Tibial nerve (tissue), 4 donors: ENCODE measurements at places on chromosomes 12 and 14.

GRCh38 chr12:19447386-19447785 is 8.1 kb downstream of the AEBP2 start:
- H3K36me3 ChIP-seq: no peaks in the 10 kb centered on the region
- H3K4me1 ChIP-seq: peaks cover 17% of the 10 kb centered on the region
- no peak overlapping the region for H3K27ac ChIP-seq
- no peak for DNase-seq
- H3K4me3 ChIP-seq: no peak overlapping the region

- no peaks in the 10 kb centered on the region for H3K27me3 ChIP-seq
- H3K27ac ChIP-seq: peak overlapping the region; percentile 16
- H3K36me3 ChIP-seq: no peaks in the 10 kb centered on the region
- H3K4me3 ChIP-seq: no peak overlapping the region
Observed at GRCh38 chr12:93829016-93829415, 151.8 kb downstream of the CRADD start.

DNA sequence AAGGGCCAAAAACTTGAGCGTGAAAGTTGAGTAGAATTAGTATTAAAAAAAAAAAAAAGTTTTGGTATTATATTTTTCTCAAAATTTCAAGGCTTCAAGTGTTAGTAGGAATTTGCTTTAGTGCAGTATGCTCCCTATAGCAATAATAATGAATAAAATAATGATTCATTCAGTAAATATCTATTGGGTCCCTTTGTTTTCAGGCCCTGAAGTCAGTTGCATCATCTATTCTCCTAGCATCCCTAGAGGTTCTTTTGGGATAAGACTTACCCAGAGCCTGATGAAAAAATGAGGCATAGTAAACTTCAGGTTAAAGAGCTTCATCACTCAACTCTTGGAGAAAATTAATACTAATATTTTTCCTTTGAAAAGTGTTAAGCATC is 1.1 kb downstream of the KMT5A start:
- no peaks in the 10 kb centered on the region for H3K36me3 ChIP-seq
- no peak overlapping the region for H3K4me3 ChIP-seq
- H3K27me3 ChIP-seq: no peaks in the 10 kb centered on the region
- H3K27ac ChIP-seq: no peak overlapping the region

GRCh38 chr12:83932011-83932410 is 980.6 kb downstream of the SLC6A15 start:
- H3K27ac ChIP-seq: no peak overlapping the region
- H3K27me3 ChIP-seq: no peaks in the 10 kb centered on the region
- no peaks in the 10 kb centered on the region for H3K36me3 ChIP-seq
- no peaks in the 10 kb centered on the region for H3K4me1 ChIP-seq
- DNase-seq: no peak

GRCh38 chr14:49677643-49678042 is 10.4 kb downstream of the POLE2 start:
- H3K27me3 ChIP-seq: no peaks in the 10 kb centered on the region
- H3K36me3 ChIP-seq: no peaks in the 10 kb centered on the region
- H3K4me1 ChIP-seq: no peaks in the 10 kb centered on the region
- no peak overlapping the region for H3K27ac ChIP-seq
- H3K4me3 ChIP-seq: no peak overlapping the region

DNA sequence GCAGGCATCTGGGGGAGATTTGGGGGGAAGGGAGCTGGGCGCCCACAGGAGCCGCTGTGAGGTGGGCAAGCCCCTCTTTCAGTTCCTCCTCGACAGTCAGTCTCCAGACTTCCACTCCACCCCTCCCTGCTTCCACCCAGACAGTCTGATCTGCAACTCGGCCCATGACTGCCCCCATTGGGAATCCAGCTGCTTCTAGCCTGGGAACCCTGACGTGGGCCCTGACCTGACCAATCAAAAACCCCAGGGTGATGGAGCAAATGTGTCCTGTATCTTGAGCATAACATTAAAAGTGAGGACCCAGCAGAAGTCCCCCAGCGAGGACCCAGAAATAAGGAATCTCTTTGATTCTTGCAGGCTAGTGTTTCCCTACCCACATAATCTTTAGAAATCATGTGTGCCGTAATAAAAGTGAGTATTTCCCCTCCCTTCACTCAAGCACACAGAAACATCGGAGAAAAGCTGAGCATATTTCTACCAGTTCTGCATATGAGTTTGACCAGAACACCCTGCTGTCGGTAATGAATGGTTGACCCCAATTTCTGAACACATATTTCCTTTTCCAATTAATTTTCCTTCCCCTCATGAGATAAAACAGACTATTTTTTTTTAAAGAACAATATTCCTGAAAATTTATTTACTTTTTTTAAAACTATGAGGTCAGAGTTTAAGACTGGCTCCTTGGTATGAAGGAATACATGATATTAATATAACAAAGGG is 6.4 kb downstream of the SSH1 start:
- no peaks in the 10 kb centered on the region for H3K27me3 ChIP-seq
- H3K36me3 ChIP-seq: no peaks in the 10 kb centered on the region
- DNase-seq: no peak
- H3K27ac ChIP-seq: peak overlapping the region; percentile 95

DNA sequence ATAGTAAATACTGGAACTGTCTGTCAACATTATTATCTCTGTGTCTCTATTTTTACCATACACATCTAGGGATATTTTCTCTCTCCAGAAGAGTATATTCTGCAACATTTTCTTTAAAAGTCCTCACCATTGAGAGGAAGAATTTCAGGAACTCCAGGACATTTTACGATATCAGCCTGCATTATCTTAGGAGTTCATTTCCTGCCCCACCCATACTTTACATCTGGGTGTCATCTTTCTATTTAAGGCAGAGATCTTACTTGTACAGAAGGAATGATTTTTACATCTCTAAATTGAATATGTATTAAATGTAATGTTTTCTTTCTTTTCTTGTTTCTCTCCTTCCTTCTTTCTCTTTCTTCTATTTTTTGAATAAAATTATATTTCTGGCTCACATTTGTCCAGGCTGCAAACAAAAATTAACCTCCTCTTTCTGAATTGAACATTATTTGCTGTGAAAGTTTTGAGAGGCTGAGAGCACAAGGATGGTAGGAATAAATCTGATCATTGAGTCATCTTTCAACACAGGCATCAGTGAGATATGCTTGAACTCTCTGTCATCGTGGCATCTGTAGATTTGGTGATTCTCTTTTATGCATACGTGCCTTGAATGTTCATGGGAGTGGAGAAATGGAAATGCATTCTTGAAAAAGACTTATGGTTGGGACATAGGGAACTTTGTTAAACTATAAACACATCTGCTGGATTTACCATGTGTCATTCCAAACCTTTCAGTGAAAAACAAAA is 753.6 kb downstream of the SLC16A7 start:
- H3K4me1 ChIP-seq: no peaks in the 10 kb centered on the region
- no peaks in the 10 kb centered on the region for H3K27me3 ChIP-seq
- no peaks in the 10 kb centered on the region for H3K36me3 ChIP-seq
- no peak overlapping the region for H3K4me3 ChIP-seq
- no peak for DNase-seq

GRCh38 chr12:102797528-102797927 is 119.5 kb downstream of the PAH start:
- H3K4me3 ChIP-seq: no peak overlapping the region
- no peak overlapping the region for H3K27ac ChIP-seq
- no peak for DNase-seq
- no peaks in the 10 kb centered on the region for H3K4me1 ChIP-seq
- H3K36me3 ChIP-seq: no peaks in the 10 kb centered on the region
- no peaks in the 10 kb centered on the region for H3K27me3 ChIP-seq

DNA sequence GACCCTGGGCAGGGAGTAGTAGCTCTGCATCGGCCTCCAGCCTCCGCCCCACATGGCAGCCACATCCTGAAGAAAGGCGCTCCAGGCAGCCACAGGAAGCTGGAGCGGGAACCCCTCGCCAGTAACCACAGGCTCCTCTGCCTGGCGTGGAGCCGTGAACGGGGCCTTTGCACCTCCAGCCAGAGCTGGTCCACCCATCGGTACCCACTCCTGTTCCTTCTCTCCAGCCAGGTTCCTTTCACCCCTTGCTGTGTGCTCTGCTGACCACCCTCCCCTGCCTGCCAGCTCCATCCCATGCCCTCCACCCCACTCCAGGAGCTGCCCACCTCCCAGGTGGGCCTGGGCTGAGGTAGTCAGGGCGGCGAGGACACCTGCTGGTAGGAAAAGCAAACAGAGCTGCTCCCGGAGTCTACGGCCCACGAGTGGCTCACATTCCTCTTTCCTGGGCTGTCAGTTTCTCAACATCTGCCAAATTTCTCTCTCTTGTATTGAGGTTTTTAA is 2.7 kb downstream of the TGFB3 start:
- peaks cover 59% of the 10 kb centered on the region for H3K4me1 ChIP-seq
- H3K4me3 ChIP-seq: no peak overlapping the region
- no peaks in the 10 kb centered on the region for H3K27me3 ChIP-seq
- H3K36me3 ChIP-seq: no peaks in the 10 kb centered on the region

GRCh38 chr12:26037615-26038220 is 79.2 kb downstream of the RASSF8 start:
- H3K36me3 ChIP-seq: no peaks in the 10 kb centered on the region
- DNase-seq: no peak
- H3K27me3 ChIP-seq: no peaks in the 10 kb centered on the region
- no peak overlapping the region for H3K27ac ChIP-seq

GRCh38 chr12:57822392-57823130 is 4.0 kb upstream of the AVIL start:
- DNase-seq: no peak
- peaks cover 11% of the 10 kb centered on the region for H3K36me3 ChIP-seq
- H3K27me3 ChIP-seq: no peaks in the 10 kb centered on the region
- no peak overlapping the region for H3K27ac ChIP-seq
- H3K4me1 ChIP-seq: peaks cover 77% of the 10 kb centered on the region

GRCh38 chr12:113825705-113826104 is 140.4 kb downstream of the RBM19 start:
- H3K36me3 ChIP-seq: no peaks in the 10 kb centered on the region
- H3K27ac ChIP-seq: no peak overlapping the region
- DNase-seq: no peak

DNA sequence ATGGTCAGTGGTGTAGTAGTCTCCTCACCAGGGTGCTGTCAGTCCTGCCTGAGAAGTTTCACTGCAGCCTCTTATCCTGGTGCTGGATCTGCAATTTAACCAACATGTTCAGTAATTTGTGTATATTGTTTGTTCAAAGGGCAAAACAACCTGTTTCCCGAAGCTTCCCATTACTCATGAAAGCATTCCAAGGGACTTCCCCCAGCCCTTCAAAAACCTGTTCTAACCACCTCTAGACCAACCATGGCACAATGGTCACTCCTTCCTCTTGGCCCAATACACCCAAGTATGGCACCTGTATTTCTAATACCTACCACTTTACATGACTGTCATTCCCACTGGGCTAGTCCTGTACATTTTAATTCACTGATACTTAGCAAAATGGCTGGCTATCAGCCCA is 12.1 kb downstream of the CKAP4 start:
- H3K36me3 ChIP-seq: peaks cover 40% of the 10 kb centered on the region
- no peak overlapping the region for H3K4me3 ChIP-seq
- no peaks in the 10 kb centered on the region for H3K4me1 ChIP-seq
- no peaks in the 10 kb centered on the region for H3K27me3 ChIP-seq
- DNase-seq: no peak
- no peak overlapping the region for H3K27ac ChIP-seq

DNA sequence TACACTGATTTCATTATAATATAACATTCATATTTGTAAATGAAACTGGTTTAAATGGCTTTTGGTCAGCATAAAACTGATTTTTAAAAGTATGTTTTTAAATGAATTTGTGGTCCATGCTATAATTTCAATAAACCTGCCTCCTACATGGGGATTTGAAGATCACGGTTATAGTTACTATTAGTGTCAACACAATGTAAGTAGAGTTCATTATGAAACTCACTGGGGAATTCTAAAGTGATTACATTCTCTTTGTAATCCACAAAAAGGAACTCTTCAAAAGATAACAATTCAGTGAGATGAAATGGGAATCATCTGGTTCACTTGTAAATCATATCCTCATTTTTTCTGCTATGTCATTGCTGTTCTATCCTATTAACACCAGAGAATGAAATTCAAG is 204.5 kb upstream of the G2E3 start:
- no peak for DNase-seq
- H3K4me3 ChIP-seq: no peak overlapping the region
- H3K36me3 ChIP-seq: no peaks in the 10 kb centered on the region
- H3K4me1 ChIP-seq: no peaks in the 10 kb centered on the region
- H3K27ac ChIP-seq: no peak overlapping the region
- H3K27me3 ChIP-seq: no peaks in the 10 kb centered on the region

- H3K4me1 ChIP-seq: no peaks in the 10 kb centered on the region
- H3K36me3 ChIP-seq: no peaks in the 10 kb centered on the region
- no peak overlapping the region for H3K27ac ChIP-seq
- no peak for DNase-seq
Observed at GRCh38 chr12:105279460-105280056, 43.6 kb upstream of the APPL2 start.

- no peak overlapping the region for H3K4me3 ChIP-seq
- H3K27me3 ChIP-seq: no peaks in the 10 kb centered on the region
- no peaks in the 10 kb centered on the region for H3K4me1 ChIP-seq
- no peaks in the 10 kb centered on the region for H3K36me3 ChIP-seq
- DNase-seq: no peak
Observed at GRCh38 chr12:80551897-80552296, 107.9 kb downstream of the PTPRQ start.

GRCh38 chr12:117854339-117855012 is 114.3 kb downstream of the KSR2 start:
- H3K4me1 ChIP-seq: no peaks in the 10 kb centered on the region
- DNase-seq: no peak
- no peak overlapping the region for H3K27ac ChIP-seq
- no peak overlapping the region for H3K4me3 ChIP-seq

GRCh38 chr14:88128816-88129215 is 123.9 kb downstream of the GPR65 start:
- H3K4me3 ChIP-seq: no peak overlapping the region
- no peaks in the 10 kb centered on the region for H3K36me3 ChIP-seq
- H3K4me1 ChIP-seq: no peaks in the 10 kb centered on the region
- DNase-seq: no peak
- no peak overlapping the region for H3K27ac ChIP-seq
- H3K27me3 ChIP-seq: no peaks in the 10 kb centered on the region

DNA sequence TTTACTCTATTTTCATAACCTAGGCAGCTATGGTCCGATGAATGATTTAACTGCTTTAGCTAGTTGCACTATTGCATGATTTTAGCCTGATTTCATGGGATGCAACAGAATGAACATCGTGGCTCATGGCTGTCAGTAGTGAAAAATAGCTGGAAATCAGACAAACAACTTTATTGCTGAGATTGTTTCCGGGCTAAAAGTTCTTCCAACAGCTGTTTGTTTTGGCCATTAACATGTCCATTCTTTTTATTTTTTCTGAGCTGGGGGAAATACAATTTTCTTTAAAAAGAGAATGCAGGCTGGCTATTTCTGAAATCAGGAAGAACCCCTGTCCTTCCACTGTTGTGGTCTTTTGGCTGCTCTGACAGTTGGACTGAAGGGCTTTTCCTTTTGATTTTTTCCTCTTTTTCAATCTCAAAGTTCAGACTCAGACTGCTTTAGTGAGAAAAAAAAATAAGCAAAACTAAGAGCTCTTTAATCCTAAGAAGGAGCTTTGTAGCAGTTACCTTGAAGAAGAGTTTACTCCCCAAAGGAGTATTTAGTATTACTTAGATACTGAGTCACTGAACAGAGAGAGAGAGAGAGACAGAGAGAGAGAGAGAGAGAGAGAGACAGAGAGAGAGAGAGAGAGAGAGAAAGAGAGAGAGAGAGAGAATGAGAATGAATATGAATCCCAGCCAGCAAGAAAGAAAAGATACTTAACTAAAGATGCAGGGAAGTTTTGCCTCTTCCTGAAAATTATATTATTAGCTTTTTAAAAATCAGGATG is at the start of gene NAV3:
Gene NAV3 (plus strand): TSS at position 312 of the 769 bp plus-strand sequence. CDS start 568 bp downstream, outside the sequence.
- H3K27ac ChIP-seq: no peak within 1 kb of the TSS
- DNase-seq: no peak
- no peak within 1 kb of the TSS for H3K4me3 ChIP-seq
- no peaks in the 10 kb centered on the region for H3K36me3 ChIP-seq
